ENCODE measurements at places on chromosomes 2 and 18. TPM values are rescaled to one million over a fixed set of nuclear protein-coding genes. Genes with fewer than 3 reads are reported as not detected.
A peak's percentile ranks its signal among the peaks of the same experiment; 100 is the strongest.

DNA sequence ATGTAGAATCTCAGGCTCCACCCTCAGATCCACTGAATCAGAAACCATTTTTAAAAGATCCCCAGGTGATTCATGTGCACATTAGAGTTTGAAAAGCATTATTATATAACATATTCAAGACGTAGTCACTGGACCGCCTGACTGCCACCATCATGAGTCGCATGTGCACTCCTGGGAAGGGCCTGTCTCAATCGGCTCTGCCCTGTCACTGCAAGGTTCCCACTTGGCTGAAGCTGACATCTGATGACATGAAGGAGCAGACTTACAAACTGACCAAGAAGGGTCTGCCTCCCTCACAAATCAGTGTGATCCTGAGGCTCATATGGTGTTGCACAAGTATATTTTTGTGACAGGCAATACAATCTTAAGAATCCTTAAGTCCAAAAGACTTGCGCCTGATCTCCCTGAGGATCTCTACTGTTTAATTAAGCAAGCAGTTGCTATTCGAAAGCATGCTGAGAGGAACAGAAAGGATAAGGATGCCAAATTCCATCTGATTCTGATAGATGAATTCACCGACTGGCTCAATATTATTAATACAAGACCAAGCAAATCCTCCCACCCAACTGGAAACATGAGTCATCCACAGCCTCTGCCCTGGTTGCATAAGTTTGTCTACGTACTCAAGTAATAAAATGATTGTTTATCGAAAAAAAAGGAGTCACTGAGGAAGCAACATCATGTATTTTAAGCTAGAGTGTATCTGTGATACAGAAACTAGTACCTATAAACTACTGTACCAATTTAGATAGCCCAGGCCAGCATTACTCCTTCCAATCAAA lies 26.2 kb downstream of the ATAD2B start:
- DNase-seq, result no peak

- DNase-seq, result no peak
Measured at GRCh38 chr2:158325782-158326340, 130.7 kb downstream of the CCDC148 start.

GRCh38 chr2:207937253-207937652 lies 88.1 kb downstream of the PLEKHM3 start:
- no peak for DNase-seq

- DNase-seq, result peak; percentile 63
Measured at GRCh38 chr2:65436169-65436823, 3.9 kb upstream of the SPRED2 start.

DNA sequence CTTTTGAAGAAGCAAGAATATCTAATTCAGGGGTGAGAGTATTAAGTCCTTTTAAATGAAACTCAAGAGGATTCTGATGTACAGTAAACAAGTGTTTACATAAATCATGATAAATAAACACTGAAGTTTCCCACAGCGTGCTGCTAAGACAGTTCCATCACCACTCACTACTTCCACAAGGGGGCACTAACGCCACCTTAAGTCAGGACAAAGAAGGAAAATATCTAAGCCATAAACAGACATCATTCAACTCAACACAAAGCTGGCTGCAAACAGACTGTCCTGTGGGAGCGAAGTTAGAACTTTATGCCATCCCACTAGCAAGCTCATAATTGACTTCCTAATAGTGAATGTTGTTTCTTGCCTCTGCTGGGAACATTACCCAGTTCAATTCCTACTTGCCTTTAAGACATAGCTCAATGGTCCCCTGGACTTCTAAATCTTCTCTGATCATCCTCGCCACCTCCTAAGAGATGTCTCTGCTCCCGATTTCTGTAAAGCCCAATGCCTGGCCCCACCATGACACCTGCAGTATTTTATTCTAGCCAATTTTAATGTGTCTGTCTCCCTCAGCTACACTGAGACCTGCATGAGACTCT lies 36.5 kb downstream of the MRPL44 start:
- DNase-seq, result peak; percentile 78

DNA sequence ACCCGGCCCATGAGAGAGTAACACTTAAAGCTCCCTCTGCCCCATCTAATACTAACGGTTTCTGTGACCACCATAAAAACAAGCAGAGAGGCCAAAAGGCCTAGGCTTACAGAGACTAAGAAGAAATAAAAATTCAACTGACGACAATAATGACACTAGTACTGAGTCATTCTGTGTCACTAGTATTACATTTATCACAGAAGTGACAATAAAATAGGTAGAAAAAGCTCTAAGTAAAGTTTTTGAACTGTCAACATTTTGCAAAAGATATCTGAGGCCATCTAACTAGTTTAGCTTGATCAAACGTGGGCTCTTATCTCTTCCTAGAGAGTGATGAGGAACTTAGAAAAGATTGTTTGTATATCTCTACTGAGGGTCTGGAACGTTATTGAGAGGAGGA lies 35.6 kb downstream of the AP1S3 start:
- no peak for DNase-seq

- peak; percentile 80 for DNase-seq
Measured at GRCh38 chr18:23498877-23499276, 4.4 kb upstream of the RMC1 start.

DNA sequence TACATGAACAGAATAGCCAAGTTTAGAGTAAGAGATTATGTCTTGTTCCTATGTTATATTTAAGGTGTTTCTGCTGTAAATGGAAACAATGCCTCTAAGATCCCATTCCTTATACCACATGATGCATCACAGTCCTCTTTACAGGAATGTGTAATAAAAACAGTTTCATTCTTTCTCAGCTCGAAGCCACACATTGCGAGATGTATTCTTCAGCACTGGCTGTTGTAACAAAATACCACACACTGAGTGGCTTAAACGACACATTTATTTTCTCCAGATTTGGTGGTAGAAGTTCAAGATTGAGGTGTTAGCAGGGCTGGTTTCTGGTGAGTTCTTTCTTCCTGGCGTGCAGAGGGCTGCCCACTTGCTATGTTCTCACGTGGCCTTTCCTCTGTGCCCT lies 246.2 kb downstream of the SOCS6 start:
- no peak for DNase-seq

GRCh38 chr2:3696545-3696944 lies 6.8 kb upstream of the DCDC2C start:
- DNase-seq, result no peak

GRCh38 chr2:65465124-65465523 lies 32.7 kb upstream of the SPRED2 start:
- DNase-seq, result no peak

GRCh38 chr2:226439337-226439736 lies 360.3 kb downstream of the IRS1 start:
- DNase-seq, result no peak

GRCh38 chr2:208040199-208041171 lies 15.2 kb upstream of the PLEKHM3 start:
- peak; percentile 71 for DNase-seq

- no peak for DNase-seq
Measured at GRCh38 chr18:77361382-77361781, 111.7 kb downstream of the GALR1 start.

GRCh38 chr18:13638719-13639595 lies 87.4 kb downstream of the FAM210A start:
- DNase-seq, result no peak

DNA sequence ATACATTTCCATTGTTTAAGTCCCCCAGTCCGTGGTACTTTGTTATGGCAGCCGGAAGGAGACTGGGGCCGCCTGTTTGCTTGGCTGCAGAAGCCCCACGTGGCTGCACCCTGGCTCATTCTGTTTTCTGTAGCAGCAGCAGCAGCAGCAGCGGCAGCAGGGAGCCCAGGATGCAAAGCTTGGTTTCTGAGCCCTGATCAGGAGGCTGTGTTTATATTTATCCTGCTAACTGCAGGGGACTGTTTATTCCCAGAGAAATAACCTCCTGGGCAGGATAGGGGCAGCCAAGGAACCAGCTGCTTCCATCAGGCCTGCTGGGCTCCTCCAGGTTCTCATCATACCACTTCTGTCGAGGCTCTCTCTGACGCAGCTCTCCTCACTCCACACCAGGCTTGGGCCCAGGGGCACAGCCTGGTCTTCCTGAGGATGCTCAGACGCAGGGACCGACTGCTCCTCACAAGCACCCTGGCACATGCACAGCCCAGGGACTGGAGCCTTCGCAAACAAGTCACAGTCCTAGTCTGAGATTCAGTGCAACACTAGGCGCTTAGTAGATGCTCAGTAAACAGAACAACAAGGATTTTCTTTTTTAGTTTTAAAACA lies 139.0 kb downstream of the MSH2 start:
- no peak for DNase-seq

GRCh38 chr2:228072669-228073068 lies 108.8 kb downstream of the SPHKAP start:
- no peak for DNase-seq

GRCh38 chr2:46942143-46942526 lies 26.5 kb upstream of the MCFD2 start:
- DNase-seq, result peak; percentile 84

- DNase-seq, result no peak
Measured at GRCh38 chr2:162245781-162246180, 2.5 kb upstream of the FAP start.

DNA sequence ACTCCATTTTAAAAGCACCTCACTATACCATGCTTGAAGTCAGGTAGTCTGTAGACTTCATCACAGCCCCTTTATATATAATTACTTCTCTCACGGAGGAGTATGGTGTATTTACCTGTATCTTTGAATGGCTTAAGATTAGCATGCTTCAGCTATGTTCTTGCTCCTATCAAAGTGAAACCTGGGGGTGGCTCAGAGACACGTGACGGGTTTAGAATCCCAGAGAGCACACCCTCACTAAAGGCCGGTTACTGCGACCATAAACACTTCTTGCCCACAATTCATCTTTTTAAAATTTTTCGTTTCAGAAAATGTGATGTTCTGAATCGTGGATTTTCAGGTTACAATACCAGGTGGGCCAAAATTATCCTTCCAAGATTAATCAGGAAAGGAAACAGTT lies 3.6 kb downstream of the IAH1 start:
- DNase-seq, result no peak

DNA sequence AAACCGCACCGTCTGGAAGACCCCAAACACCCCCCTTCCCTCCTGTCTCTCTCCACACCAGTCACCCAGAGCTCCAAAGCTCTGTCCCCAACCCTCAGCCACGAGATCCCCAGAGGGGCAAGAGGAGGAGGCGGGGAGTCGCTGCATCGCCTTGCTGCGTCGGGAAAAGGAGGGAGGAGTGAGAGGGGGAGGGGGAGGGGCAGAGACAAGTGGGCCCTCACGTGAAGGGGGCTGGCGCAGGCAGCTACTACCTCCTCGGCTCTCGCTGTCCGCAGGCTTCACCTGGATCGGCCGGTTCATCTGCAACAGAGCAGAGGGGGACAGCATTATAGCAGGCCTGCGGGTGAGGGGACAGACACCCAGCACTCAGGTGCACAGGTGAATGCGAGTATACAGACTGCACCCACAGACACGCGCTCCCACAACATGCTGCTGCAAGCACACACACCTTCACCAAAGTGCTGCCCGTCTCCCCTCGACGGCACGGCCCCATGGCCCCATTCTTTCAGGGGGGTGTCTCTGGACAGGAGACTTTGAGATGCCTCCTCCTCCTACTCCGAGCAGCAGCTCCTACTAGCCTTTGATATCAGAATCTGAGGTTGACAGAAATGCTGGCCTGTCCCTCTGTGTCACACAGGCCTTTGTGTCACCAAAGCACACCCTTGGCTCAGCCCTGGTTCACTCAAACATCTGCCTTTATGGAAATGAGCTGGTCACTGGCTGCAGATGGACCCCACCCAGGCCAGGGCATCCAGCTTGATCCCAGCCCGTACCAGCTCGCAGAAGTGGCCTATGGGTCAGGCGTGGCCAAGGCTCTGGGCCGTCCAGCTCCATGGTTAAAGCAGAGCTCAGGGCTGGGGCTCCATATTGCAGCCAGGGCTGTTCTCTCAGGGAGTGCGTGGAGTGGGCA lies 243.8 kb downstream of the CELF4 start:
- no peak for DNase-seq

DNA sequence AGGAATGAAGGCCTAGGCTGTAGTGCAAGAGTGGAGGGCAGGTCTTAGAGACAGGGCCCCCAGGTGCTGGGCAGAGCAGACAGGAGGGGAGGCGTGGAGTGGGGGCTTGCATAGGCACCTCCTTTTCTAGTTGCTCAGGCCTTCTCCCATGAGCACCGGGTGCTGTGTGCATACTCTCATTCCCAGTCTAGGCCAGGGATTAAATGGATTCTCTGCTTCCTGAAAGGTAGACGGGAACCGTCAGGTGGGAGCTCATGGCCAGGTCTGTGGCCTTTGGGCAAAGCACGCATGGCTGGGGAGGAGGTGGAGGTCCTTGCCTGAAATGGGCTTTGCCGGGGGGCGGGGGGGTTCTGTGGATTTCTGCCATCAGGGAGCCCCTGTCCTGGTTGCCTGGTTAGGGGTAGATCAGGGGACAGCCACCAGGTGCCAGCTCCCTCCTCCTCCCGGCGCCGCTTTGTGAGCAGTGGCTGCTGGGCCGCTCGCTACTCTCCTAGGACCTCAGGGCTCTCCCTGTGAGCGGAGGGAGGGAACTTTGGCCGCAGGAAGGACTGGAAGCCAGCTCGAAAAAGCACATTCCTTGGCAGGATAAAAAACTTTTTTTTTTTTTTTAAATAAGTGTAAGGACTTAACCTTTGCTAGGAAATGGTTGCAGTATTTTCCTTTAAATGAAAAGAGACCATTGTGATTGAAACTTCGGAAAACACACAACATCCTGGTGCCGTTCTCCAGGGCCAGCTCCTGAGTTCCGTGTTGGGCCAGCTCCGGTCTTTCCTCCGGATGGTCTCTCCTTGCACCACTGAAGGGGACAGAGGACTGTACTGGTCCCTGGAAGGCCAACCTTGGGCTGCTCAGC lies 82.8 kb upstream of the HAAO start:
- DNase-seq, result no peak

Gene EGR4
- polyA plus RNA-seq, result 2.6 TPM

Gene STON1
- polyA plus RNA-seq, result 0.94 TPM

Gene HJURP
- polyA plus RNA-seq, result 0.65 TPM

Gene LIMS1
- polyA plus RNA-seq, result 13.6 TPM

Gene CTNNA2
- not detected for polyA plus RNA-seq

Gene TMEM37
- not detected for polyA plus RNA-seq

Gene LRATD1
- polyA plus RNA-seq, result not detected

Gene PAIP2B
- 4.8 TPM for polyA plus RNA-seq

Data from B cell (primary cell).